ENCODE measurements at places on chromosomes 2 and 18. TPM values are rescaled to one million over a fixed set of nuclear protein-coding genes. Genes with fewer than 3 reads are reported as not detected.

- H3K27me3 ChIP-seq, result no peaks in the 10 kb centered on the region
- H3K4me1 ChIP-seq, result no peaks in the 10 kb centered on the region
- no peak overlapping the region for H3K4me3 ChIP-seq
- no peak overlapping the region for H3K27ac ChIP-seq
- no peaks in the 10 kb centered on the region for H3K36me3 ChIP-seq
Measured at GRCh38 chr18:12890964-12891363, 6.9 kb upstream of the PTPN2 start.

- no peaks in the 10 kb centered on the region for H3K27me3 ChIP-seq
- H3K36me3 ChIP-seq, result no peaks in the 10 kb centered on the region
- H3K4me3 ChIP-seq, result no peak overlapping the region
- H3K27ac ChIP-seq, result no peak overlapping the region
- no peaks in the 10 kb centered on the region for H3K4me1 ChIP-seq
- no peak for DNase-seq
Measured at GRCh38 chr18:9531791-9532410, 56.6 kb downstream of the RALBP1 start.

DNA sequence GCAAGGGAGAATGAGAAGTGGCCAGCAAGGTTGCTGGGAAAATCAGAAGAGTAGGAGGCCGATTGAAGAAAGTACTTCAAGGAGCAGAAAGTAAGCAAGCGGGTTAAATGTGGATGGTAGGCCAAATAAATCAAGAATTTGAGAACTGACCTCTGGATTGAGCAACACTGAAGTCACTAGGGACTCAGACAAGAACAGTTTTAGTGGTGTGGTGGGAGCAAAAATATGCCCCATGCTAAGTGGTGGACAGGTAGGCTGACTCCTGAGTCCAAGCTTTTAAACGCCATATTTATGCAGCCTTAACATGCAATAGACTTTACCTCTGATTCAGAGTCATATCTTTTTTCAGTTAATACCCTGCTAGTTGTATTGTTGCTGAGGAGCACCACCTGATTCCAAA, 4.5 kb downstream of the TRABD2A start:
- peaks cover 6% of the 10 kb centered on the region for H3K4me1 ChIP-seq
- H3K36me3 ChIP-seq, result no peaks in the 10 kb centered on the region
- no peak overlapping the region for H3K27ac ChIP-seq

Gene NPAS2
- 46.3 TPM for total RNA-seq

DNA sequence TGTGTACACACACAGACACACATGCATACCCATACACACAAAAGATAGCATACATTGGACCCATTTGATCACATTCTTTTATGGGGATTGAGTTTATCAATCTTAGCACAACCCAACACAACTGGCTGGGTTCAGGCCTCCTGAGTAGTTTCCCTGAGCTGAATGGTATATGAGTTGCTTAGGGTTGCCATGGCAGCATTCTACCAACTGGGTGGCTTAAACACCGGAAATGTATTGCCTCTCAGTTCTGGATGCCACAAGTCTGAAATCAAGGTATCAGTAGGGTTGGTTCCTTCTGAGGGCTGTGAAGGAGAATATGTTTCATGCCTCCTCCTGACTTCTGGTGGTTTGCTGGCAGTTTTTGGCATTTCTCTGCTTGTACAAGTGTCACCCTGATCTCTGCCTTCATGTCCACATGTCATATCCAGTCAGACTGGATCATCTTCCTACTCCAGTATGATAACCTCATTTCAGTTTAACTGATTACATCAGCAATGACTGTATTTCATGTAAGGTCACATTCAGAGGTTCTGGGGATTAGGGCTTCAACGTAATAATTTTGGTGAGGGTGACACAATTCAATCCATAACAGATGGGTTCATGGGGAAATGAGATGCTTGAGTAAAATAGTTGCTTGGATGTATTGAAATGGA, 212.7 kb downstream of the KCNE4 start:
- H3K36me3 ChIP-seq, result no peaks in the 10 kb centered on the region
- H3K4me3 ChIP-seq, result no peak overlapping the region
- no peaks in the 10 kb centered on the region for H3K4me1 ChIP-seq
- no peaks in the 10 kb centered on the region for H3K27me3 ChIP-seq
- no peak overlapping the region for H3K27ac ChIP-seq

- DNase-seq, result no peak
- H3K36me3 ChIP-seq, result no peaks in the 10 kb centered on the region
- no peaks in the 10 kb centered on the region for H3K27me3 ChIP-seq
- peak overlapping the region; percentile 49 for H3K4me3 ChIP-seq
Measured at GRCh38 chr2:109129356-109129920, 433 bp downstream of the SH3RF3 start.

Gene DNAJC5G
- 0.06 TPM for total RNA-seq

- H3K4me3 ChIP-seq, result no peak overlapping the region
- no peaks in the 10 kb centered on the region for H3K4me1 ChIP-seq
- H3K27ac ChIP-seq, result no peak overlapping the region
- H3K36me3 ChIP-seq, result no peaks in the 10 kb centered on the region
Measured at GRCh38 chr2:35462226-35462998, 893.2 kb upstream of the CRIM1 start.

DNA sequence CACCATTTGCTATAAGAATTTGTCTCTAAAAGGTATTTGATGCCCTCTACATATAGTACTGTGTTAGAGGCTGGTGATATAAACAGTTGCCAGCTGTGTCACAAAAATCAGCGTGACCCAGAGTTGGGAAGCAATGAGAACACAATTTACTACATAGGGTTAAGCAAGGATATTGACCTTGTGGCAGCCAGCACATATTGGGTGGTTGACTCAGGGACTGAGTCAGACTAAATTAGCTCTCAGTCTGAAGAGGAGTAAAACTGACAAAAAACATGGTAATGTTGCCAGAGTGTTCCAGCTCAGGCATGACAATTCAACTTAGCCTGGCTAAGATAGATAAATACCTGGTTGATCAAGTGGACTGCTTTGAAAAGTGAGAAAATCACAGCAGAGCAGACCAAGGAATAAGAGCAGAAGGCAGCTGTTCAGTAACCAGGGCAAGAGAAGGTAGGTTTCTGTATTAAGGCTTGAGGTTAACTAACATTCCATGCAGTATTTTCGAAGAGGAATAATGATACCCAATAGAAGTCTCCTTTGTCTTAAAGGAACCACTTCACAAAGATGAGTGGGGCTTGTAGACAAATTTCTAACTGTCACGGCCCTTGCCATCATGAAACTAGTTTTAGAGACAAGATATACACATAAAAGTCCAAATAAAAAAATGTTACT, 108.2 kb upstream of the ERBB4 start:
- no peak overlapping the region for H3K27ac ChIP-seq
- DNase-seq, result no peak
- H3K27me3 ChIP-seq, result no peaks in the 10 kb centered on the region
- H3K36me3 ChIP-seq, result no peaks in the 10 kb centered on the region

GRCh38 chr18:39259736-39260135, 1694.1 kb upstream of the CELF4 start:
- DNase-seq, result no peak
- H3K27me3 ChIP-seq, result no peaks in the 10 kb centered on the region
- H3K4me1 ChIP-seq, result no peaks in the 10 kb centered on the region
- no peak overlapping the region for H3K4me3 ChIP-seq

Gene RGPD8
- 3.5 TPM for total RNA-seq

- no peaks in the 10 kb centered on the region for H3K4me1 ChIP-seq
- H3K36me3 ChIP-seq, result no peaks in the 10 kb centered on the region
- DNase-seq, result no peak
- H3K4me3 ChIP-seq, result no peak overlapping the region
- no peak overlapping the region for H3K27ac ChIP-seq
- H3K27me3 ChIP-seq, result no peaks in the 10 kb centered on the region
Measured at GRCh38 chr2:109722026-109722425, 72.1 kb upstream of the RGPD5 start.

- peaks cover 13% of the 10 kb centered on the region for H3K4me1 ChIP-seq
- no peak overlapping the region for H3K4me3 ChIP-seq
- H3K27me3 ChIP-seq, result no peaks in the 10 kb centered on the region
- no peaks in the 10 kb centered on the region for H3K36me3 ChIP-seq
Measured at GRCh38 chr2:239262484-239263230, 138.2 kb downstream of the HDAC4 start.

GRCh38 chr2:113220970-113221708, 47.4 kb downstream of the PSD4 start:
- DNase-seq, result no peak
- no peaks in the 10 kb centered on the region for H3K27me3 ChIP-seq
- H3K4me3 ChIP-seq, result no peak overlapping the region

Gene TNS1
- total RNA-seq, result 99.7 TPM

- H3K4me3 ChIP-seq, result peak overlapping the region; percentile 55
- H3K36me3 ChIP-seq, result no peaks in the 10 kb centered on the region
- no peaks in the 10 kb centered on the region for H3K27me3 ChIP-seq
- H3K4me1 ChIP-seq, result no peaks in the 10 kb centered on the region
Measured at GRCh38 chr2:127423478-127423843, 5.2 kb downstream of the PROC start.

DNA sequence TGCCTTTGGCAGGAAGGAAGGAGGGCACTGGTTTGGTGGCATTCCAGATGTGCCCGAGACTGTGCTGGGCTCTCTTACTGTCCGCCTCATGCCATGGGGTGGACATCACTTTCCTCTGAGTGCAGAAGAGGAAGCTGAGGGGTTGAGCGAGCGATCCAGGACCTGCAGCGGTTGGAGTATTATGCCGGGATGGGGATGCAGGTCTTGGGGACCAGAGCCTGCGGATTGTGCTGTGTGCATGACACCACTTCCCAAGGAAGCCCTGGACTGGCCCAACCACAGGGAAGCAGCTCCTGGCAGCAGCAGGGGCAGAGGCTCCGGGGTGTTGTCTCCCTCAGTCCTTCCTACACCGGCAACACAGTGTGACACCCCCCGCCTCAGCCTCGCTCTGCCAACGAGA, 44.5 kb downstream of the ATP6V1C2 start:
- H3K4me3 ChIP-seq, result no peak overlapping the region
- no peaks in the 10 kb centered on the region for H3K27me3 ChIP-seq
- DNase-seq, result no peak
- no peaks in the 10 kb centered on the region for H3K36me3 ChIP-seq
- no peaks in the 10 kb centered on the region for H3K4me1 ChIP-seq
- H3K27ac ChIP-seq, result no peak overlapping the region

DNA sequence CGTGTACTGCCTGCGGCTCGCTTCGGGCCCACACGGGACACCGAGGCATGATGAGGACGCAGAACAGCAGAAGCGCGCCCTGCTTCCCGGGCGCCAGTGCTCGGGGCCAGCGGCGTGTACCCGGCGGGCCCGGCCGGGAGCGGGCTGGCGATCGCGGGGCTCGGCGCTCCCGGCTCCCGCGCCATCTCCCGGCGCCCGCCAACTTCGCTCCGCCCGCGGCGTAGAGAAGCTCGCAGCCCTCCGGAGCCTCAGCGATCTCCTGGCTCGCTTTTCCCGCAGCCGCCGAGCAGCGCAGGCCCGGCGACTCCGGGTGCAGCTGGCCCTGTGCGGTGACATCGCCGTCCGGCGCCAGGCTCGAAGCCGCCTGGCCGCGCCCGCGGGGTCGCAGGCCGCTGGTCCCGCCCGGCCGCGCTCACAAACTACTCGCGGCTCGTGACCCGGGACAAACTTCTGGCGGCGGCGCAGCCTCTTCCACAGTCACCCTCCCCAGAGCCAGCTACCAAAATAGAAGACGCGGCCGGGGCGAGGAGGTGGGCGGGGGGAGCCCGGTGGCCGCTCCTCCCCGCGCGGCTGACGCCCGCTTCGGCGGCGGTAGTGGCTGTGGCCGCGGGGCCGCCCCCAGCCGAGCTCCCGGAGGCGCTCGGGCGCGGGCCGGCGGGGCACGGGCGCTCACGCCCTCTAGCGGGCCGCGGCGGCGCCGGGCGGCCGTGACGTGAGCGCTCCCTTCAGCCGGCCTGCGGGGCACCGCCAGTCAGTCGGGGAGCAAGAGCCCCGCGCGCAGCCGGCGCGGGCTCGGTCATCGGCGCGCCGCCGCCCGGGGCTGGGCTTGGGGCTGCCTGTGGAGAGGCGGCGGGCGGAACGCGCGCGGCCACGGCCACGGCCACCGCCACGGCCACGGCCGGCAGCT, at the start of gene PTPRM:
Gene PTPRM, plus strand, starts transcription at position 750 of the 907 bp plus-strand sequence. CDS start 503 bp downstream, outside the sequence.
- DNase-seq, result peak; percentile 80
- H3K4me3 ChIP-seq, result peak within 1 kb of the TSS; percentile 88
- H3K4me1 ChIP-seq, result peaks cover 10% of the 10 kb centered on the region
- H3K36me3 ChIP-seq, result no peaks in the 10 kb centered on the region
- no peaks in the 10 kb centered on the region for H3K27me3 ChIP-seq

GRCh38 chr18:43160509-43160908, 45.0 kb upstream of the RIT2 start:
- H3K4me3 ChIP-seq, result no peak overlapping the region
- no peaks in the 10 kb centered on the region for H3K4me1 ChIP-seq
- no peaks in the 10 kb centered on the region for H3K27me3 ChIP-seq
- H3K27ac ChIP-seq, result no peak overlapping the region
- no peaks in the 10 kb centered on the region for H3K36me3 ChIP-seq

DNA sequence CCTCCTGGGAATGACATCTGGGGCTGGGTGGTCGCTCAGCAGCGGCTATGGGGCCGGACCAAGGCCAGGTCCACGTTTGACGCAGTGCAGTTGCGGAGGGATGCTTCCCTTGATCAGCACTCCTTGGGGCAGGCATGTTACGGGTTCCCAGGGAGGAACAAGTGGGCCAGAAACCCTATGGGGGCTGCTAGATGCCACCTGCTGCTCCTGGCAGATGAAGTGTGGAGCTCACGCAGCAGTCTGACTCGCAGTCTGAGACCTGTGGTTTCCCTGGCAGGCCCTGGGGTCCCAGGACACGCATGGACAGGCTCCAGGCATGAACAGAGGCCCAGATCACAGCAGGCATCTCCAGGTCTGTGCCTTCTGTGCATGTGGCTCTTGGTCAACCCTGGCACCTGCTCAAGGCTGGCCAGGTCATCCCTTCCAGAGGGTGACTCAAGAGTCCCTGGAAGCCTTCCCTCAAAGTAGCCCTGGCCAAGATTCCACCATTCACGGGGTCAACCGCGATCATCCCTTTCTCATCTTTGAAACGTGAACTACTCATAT, 20.0 kb downstream of the KCNF1 start:
- no peaks in the 10 kb centered on the region for H3K27me3 ChIP-seq
- no peaks in the 10 kb centered on the region for H3K4me1 ChIP-seq
- no peak overlapping the region for H3K27ac ChIP-seq

Gene HRH4
- not detected for total RNA-seq

DNA sequence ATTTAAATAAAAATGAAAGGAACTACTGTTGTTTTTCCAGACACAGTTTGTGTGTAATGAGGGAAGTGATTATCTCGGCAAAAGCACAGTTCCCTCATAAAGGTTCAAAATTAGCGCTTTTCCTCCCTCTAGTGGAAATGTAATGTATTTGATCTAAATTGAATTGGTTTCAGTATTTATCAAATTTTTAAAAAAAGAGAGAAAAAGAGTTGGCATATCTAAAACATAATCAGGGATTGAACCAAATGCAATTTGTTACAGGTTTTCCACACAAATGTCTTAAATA, 37.5 kb downstream of the CMPK2 start:
- H3K4me3 ChIP-seq, result no peak overlapping the region
- no peaks in the 10 kb centered on the region for H3K36me3 ChIP-seq
- no peak for DNase-seq
- H3K27ac ChIP-seq, result no peak overlapping the region
- H3K27me3 ChIP-seq, result no peaks in the 10 kb centered on the region

GRCh38 chr2:106339609-106340008, 128.6 kb downstream of the RGPD3 start:
- H3K4me1 ChIP-seq, result no peaks in the 10 kb centered on the region
- no peak for DNase-seq
- H3K27ac ChIP-seq, result no peak overlapping the region
- H3K36me3 ChIP-seq, result no peaks in the 10 kb centered on the region
- H3K4me3 ChIP-seq, result no peak overlapping the region

GRCh38 chr2:214837466-214837865, 28.0 kb upstream of the BARD1 start:
- H3K4me1 ChIP-seq, result no peaks in the 10 kb centered on the region
- no peaks in the 10 kb centered on the region for H3K27me3 ChIP-seq
- no peak for DNase-seq
- no peaks in the 10 kb centered on the region for H3K36me3 ChIP-seq

GRCh38 chr18:13446024-13446423, 227.5 kb downstream of the LDLRAD4 start:
- H3K27ac ChIP-seq, result no peak overlapping the region
- DNase-seq, result no peak
- no peaks in the 10 kb centered on the region for H3K4me1 ChIP-seq
- H3K4me3 ChIP-seq, result no peak overlapping the region
- H3K36me3 ChIP-seq, result no peaks in the 10 kb centered on the region
